Cardiac fibroblast (primary cell): ENCODE measurements at places on chromosomes 1 and 21.

- DNase-seq: no peak
Measured at GRCh38 chr1:205663286-205663936, 16.9 kb downstream of the SLC45A3 start.

DNA sequence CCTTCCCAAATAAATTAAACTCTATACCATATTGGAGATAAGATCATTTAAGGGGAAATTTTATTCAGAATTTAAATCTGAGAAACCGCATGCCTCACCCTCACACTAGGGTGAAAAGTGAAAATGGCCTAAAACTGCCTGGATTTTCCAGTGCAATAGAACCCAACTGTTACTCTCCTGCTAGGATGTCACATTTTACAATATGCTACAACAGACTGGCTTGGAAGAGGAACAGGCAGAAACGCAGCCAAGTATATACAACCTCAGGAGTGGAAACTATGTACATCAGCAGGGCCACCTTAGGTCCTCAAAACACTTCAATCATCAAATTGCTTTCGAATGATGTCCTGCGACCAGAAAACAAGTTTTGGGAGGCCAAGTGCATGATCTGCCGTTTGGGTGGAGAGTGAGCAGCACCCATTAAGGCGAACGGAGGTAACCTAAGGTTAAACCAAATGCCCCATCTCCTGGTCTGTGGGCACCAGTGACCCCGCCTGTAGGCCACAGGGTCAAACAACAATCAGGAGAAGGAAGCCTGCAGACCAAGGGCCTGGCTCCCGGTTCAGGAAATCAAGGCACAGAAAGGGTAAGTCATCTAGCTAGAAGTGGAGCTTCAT, 4.9 kb downstream of the RCAN1 start:
- no peak for DNase-seq

- DNase-seq: no peak
Measured at GRCh38 chr1:36408479-36408878, 10.8 kb upstream of the LSM10 start.

DNA sequence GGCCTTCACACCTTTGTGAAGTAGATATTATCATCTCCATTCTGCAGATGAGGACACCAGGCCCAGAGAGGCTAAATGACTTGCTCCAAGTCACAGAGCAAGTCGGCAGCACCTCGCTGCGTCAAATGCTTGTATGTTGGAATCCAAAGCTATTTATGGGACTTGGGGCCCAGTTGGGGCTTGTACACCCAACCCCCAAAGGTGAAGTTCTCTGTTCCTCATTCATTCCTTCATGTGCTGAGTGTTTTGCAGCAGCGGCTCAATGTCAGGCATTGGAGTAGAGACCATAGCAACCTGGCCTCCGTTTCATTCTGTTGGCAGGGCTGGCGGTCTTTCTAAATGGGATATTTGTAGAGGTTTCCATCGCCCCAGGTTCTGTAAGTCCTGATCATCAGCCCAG, 113.4 kb upstream of the SLC25A33 start:
- no peak for DNase-seq

DNA sequence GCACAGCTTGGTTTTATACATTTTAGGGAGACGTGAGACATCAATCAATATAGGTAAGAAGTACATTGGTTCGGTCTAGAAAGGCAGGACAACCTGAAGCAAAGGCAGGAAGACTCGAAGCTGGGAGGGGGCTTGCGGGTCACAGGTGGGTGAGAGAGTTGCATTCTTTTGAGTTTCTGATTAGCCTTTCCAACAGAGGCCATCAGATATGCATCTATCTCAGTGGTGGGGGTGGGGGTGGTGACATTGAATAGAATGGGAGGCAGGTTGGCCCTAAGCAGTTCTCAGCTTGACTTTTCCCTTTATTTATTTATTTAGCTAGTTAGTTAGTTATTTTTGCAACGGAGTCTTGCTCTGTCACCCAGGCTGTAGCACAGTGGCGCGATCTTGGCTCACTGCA, 85.6 kb downstream of the WDR4 start:
- DNase-seq: no peak

- DNase-seq: no peak
Measured at GRCh38 chr1:55334160-55334559, 119.0 kb upstream of the USP24 start.

GRCh38 chr1:245503548-245503947, 348.8 kb downstream of the KIF26B start:
- no peak for DNase-seq

- DNase-seq: peak; percentile 63
Measured at GRCh38 chr1:17661546-17662157, 93.5 kb upstream of the ACTL8 start.

DNA sequence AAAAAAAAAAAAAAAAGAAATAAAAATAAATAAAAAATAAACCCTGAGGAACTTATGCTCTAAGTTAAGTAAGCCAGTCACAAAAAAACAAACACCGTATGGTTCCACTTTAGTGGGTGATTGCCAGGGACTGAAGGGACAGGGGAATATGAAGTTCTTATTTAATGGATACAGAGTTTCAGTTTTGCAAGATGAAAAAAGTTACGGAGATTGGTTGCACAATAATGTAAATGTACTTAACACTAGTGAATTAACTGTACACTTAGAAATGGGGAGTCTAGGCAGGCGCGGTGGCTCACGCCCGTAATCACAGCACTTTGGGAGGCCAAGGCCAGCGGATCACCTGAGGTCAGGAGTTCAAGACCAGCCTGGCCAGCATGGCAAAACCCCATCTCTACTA, 111.4 kb downstream of the ASH1L start:
- DNase-seq: no peak

DNA sequence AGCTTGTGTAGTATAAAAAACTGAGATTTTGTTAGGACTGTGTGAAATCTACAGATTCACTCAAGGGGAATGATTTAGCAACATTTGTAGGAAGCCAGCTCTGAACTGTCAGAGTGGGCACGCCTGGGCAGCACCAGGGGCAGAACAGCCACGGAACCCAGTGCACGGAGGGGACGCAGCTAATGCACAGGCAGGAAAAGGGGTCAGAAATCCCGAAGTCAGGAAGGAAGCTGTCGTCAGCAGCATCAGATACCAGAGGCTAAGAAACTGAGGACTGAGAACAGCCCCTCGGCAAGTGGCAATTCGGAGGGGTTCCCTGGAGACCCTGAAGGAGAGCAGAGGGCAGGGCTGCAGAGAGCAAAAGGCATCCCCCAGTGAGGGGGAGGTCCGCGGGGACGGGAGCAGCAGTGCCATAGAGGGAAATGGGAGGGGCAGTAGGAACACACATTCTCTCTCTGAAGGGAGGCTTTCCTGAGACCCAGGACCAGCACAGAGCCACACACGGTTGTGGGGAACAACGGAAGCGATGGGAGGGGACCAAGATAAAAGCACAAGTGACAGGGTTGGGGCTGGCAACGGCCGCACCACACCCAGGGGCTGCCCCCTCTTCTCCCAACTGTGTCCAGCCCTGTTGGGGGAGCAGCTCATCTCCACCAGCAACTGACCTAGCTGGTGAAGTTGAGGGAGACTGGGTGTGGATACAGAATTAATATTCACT, 12.7 kb downstream of the UBE2J2 start:
- DNase-seq: no peak

DNA sequence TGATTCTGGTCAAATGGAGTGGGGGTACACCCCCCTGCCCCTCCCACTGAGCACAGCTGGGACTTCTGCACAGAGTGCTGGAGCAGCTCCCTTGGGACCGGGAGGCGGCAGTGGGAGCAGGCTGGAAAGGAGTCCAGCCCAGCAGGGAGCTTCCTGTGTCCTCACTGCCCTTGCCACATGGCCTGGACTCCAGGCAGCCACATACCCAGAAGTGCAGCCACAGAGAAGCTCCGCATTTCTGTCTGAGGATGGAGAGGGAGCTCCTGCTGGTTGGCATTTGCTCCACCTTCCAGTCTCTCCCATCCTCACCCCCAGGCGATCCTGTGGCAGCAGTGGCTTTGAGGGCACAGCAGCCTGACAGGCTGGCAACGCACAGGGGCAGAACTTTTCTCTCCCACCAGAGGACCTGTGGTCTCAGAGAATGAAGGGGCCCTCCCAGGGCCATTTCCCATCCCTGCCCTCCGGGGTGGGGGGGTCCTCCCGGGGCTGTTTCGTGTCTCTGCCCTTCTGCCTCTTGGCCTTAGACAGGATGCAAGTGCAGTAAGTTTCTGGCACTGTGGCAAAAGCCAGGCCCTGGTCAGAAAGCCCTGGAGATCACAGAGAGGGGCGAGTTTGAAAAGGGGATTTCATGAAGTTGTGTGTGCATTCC, 103.6 kb upstream of the COL6A1 start:
- peak; percentile 30 for DNase-seq

- DNase-seq: peak; percentile 90
Measured at GRCh38 chr21:31136891-31137290, 98.6 kb upstream of the KRTAP19-8 start.

DNA sequence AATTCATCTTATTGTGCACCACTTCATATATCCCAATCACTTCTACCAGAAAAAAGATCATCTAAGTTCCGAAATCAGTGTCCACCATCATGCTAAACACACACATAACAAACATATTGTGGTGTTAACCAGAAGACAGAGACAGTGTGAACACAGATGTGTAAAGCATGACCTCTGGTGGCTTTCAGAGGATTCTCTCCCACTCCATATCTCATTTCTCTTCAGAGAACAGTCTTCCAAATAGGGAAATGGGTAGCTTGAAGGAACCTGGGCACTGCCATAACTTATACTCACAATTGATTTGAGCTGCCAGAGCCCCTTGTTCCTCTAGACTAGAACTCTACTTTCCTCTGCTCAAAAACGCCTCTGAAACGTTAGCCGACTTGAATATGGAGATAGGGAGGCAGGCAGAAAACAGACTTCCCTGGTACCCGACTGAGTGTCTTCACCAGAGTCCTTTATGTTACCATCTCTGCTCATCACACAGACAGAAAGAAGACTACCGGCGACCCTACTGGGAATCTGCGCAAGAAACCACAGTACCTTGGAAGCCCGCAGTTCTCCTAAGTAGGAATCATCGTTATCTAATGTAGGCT, 1.8 kb upstream of the ELAPOR1 start:
- DNase-seq: peak; percentile 54

GRCh38 chr1:112625696-112626095, 6.1 kb downstream of the CAPZA1 start:
- peak; percentile 63 for DNase-seq

GRCh38 chr1:46180082-46180616, 3.9 kb upstream of the P3R3URF start:
- DNase-seq: no peak

DNA sequence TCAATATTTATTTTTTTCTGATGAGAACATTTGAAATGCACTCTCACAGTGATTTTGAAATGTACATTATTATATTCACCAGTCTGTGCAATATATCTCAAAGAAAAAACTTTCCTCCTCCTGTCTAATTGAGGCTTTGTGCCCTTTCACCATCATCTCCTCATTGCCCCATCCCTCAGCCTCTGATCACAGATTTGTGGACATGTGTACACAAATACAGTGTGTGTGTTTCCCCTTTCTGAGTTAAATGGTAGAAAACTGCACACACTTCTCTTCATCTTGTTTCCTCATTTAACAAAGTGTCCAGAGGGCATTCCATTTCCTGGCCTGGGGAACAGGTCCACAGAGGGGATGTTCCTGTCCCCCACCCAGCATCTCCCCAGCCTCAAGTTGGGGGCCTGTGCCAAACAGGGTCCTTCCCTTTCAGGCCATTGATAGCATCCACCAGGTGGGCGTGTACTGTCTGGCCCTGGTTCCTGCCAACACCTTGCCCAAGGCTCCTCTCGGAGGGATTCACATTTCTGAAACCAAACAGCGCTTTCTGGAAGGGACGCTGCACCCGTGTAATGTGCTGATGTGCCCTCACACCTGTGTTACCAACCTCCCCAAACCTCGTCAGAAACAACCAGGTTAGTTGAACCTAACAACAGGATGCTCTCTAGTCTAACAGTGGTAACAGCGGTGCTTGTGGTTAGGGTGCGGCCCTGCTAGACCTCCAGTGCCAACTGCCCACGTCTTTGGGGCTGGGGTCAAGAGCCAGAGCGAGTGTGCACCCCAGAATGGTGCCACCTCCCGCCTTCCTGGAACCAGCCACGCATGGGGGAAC, 54.6 kb downstream of the S100B start:
- DNase-seq: no peak

GRCh38 chr1:67500413-67500959, 70.3 kb upstream of the SERBP1 start:
- peak; percentile 84 for DNase-seq

GRCh38 chr1:216616425-216616824, 106.8 kb downstream of the ESRRG start:
- no peak for DNase-seq

- DNase-seq: peak; percentile 93
Measured at GRCh38 chr1:2525920-2526823, at the start of gene PANK4. PANK4 (minus strand) TSS chr1:2526596; CDS start chr1:2526587, 9 bp downstream.

DNA sequence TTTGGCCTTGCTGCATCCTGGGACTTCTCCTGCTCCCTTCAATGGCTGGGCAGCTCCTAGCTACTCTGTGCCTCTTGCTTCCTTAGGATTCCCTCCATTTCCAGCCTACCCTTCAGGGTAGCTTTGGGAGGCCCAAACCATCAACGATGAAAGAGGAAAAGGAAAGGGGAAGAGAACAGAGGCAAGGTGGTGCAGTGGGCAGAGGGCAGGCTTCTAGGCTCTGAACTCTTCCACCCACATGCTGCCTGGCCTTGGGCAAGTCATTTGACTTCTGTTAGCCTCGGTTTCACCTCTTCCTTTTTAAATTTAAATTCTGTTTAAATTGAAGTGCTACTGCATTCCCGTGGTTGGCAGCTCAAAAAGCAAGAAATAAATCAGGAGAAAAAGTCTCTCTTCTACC, 5.7 kb upstream of the PPM1J start:
- DNase-seq: no peak
